ENCODE measurements at places on chromosomes 4 and X.
A peak's percentile ranks its signal among the peaks of the same experiment; 100 is the strongest.

- DNase-seq, result no peak
Observed at GRCh38 chrX:32183066-32183465, 1028.3 kb downstream of the DMD start.

GRCh38 chr4:103757631-103758030 lies 37.8 kb upstream of the TACR3 start:
- no peak for DNase-seq

GRCh38 chr4:161721947-161722346 lies 441.9 kb downstream of the FSTL5 start:
- no peak for DNase-seq

DNA sequence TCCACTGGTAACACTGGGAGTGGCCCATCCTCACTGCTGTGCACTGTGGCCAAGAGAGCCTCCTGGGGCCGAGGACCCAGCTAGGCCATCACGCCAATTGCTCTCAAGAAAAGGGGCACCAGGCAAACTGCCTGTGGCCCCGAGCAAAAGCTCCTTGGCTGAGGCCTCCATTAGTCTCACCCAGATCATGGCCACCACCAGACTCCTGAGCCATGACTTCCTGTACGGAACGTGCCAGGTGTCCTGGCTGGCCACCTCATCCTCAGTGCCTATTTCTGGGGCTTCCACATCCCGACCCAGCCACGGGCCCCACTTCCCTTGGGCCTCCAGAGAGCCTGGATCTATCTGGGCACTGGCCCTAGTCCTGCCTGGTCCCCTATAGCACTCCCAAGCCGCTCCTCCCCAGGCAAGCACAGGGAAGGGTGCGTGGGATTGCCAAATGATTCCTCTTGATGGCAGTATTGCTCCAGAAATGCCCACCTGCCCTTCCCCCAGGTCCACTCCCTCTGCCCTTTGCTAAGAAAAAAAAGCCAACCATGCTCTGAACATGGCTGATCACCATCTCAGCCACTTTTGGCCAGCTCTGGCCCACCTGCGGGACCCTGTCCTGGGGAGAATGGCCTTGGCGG lies 212.6 kb upstream of the AGTR2 start:
- DNase-seq, result no peak

- DNase-seq, result no peak
Observed at GRCh38 chr4:42136371-42136770, 16.1 kb downstream of the BEND4 start.

DNA sequence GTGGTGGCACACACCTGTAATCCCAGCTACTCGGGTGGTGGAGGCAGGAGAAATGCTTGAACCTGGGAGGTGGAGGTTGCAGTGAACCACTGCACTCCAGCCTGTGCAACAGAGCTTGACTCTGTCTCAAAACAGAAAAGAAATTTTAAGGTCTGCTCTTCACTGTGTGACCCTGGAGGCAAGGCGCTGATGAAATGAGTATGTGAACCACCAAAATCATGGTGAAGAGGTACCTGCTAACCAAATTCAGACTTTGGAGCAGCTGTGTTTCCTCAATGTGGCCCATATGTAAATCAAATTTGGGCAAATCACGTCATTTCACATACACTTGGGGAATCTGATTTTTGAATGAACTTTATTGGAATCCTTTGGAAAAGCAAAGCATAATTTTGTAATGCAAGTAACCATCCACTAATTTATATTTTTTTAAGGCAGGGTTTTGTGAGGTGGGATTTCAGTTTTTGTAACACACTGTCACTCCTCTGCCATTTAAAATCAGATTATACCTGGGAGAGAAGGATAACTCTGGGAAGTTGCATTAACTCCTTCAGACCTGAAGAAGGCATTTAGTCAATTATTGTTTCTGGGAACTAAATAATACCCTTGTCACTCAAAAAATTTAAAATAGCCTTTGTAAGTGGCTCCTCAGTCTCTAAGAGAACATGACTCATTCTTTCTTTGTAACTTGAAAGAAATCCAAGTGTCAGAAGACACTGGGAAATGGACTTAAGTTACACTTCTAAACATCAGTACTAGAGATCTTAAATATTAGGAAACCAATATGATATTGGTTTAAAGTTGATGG lies 24.0 kb downstream of the DOCK11 start:
- DNase-seq, result no peak

GRCh38 chrX:71938371-71938770 lies 27.7 kb downstream of the NHSL2 start:
- DNase-seq, result no peak

- no peak for DNase-seq
Observed at GRCh38 chr4:175253184-175253902, 335.2 kb downstream of the ADAM29 start.

- DNase-seq, result peak; percentile 23
Observed at GRCh38 chr4:602559-602942, 22.8 kb upstream of the PDE6B start.

DNA sequence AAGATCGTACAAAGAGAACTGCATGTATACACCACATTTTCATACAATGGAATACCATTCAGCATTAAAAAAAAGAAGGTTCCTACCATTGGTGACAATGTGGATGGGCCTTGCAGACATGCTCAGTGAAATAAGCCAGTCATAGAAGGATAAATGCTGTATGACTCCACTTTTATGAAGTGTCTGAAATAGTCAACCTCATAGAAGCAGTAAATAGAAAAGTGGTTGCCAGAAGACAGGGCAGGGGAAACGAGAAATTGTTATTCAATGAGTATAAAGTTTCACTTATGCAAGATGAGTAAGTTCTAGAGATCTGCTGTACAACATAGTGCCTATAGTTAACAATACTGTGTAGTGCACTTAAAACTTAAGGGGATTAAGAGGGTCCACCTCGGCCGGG lies 257.5 kb upstream of the FTHL17 start:
- no peak for DNase-seq

DNA sequence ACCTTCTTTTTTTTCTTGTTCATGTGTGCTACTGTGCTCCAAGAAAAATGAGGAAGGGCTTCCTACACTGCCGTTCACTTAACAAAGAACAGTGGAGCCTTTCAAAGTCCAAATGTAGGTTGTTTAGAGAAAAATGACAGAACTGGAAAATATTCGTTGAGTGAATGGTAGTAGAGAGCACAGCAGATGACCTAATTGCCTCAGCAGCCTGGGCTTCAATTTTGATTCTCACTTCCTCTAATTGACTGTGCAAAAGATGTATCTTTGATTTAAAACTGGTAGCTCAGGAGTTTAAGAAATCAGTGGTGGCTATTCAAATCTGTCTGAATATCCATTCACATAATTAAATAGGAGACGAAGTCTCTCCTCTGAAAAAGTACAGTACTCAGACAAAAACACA lies 5.2 kb downstream of the NLGN4X start:
- DNase-seq, result no peak

Data from pons (tissue), 1 donor.